ENCODE measurements at places on chromosomes 7 and 10.

DNA sequence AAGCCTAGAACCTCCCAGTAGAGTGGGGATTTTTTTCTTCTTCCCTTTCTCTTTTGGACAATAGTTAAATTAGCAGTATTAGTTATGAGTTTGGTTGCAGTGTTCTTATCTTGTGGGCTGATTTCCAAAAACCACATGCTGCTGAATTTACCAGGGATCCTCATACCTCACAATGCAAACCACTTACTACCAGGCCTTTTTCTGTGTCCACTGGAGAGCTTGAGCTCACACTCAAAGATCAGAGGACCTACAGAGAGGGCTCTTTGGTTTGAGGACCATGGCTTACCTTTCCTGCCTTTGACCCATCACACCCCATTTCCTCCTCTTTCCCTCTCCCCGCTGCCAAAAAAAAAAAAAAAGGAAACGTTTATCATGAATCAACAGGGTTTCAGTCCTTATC lies 5.4 kb downstream of the OPN1SW start:
- no peak for DNase-seq

- no peak for DNase-seq
Observed at GRCh38 chr10:77220150-77220549, 417.5 kb downstream of the KCNMA1 start.

- DNase-seq: no peak
Observed at GRCh38 chr10:114684822-114685209, 26.7 kb upstream of the ABLIM1 start.

- DNase-seq: peak; percentile 39
Observed at GRCh38 chr7:6623589-6624245, 8.3 kb downstream of the ZNF853 start.

- no peak for DNase-seq
Observed at GRCh38 chr7:41915871-41916270, 213.0 kb upstream of the INHBA start.

DNA sequence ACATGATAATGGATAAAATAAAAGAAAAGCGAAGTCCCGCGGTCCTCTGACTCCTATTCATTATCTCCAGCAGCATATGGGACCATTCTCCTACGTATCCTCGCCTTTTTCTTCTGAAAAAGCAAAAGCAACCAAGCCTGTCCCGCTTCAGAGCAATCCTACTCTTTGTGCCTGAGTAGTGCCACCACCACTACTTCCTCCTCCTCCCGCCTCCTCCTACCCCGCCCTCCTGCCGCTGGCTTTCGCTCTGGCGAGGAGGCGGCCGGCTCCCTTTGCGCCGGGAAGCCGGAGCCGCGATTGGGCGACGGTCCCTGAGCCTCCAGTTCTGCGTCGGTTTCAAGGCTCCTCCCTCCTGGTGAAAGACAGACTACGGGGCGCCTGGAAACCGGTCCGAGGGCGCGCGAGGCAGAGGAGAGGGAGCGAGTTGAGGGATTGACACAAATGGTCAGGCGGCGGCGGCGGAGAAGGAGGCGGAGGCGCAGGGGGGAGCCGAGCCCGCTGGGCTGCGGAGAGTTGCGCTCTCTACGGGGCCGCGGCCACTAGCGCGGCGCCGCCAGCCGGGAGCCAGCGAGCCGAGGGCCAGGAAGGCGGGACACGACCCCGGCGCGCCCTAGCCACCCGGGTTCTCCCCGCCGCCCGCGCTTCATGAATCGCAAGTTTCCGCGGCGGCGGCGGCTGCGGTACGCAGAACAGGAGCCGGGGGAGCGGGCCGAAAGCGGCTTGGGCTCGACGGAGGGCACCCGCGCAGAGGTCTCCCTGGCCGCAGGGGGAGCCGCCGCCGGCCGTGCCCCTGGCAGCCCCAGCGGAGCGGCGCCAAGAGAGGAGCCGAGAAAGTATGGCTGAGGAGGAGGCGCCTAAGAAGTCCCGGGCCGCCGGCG lies at the start of gene FZD1:
Gene FZD1 (plus strand): TSS at position 388 of the 878 bp plus-strand sequence. CDS start 448 bp downstream, at position 836.
- peak; percentile 47 for DNase-seq

- DNase-seq: no peak
Observed at GRCh38 chr7:155965010-155965409, 152.7 kb upstream of the SHH start.

DNA sequence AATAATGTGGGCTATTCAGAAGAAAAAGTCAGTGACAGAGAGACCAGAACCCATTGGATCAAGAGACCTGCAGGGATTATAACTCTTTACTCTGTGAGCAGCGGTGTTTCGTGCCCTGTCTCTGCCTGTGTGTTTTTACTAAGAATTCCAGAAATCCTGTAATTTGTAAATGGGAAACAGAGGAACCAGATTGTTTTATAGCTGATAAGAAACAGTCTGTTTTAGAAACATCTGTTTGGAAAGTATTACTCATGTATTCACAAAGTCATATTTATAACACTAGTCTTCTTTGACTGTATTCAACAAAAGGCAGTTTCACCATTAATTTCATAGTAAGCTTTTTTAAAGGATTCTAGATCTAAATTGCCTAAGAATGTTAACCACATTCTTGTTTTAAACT lies 30.0 kb upstream of the VDAC2 start:
- DNase-seq: no peak

GRCh38 chr7:78616539-78616938 lies 818.0 kb downstream of the PHTF2 start:
- no peak for DNase-seq

- DNase-seq: no peak
Observed at GRCh38 chr7:111012149-111012548, 78.8 kb upstream of the LRRN3 start.

- no peak for DNase-seq
Observed at GRCh38 chr10:125162120-125162931, 2.0 kb upstream of the CTBP2 start.

DNA sequence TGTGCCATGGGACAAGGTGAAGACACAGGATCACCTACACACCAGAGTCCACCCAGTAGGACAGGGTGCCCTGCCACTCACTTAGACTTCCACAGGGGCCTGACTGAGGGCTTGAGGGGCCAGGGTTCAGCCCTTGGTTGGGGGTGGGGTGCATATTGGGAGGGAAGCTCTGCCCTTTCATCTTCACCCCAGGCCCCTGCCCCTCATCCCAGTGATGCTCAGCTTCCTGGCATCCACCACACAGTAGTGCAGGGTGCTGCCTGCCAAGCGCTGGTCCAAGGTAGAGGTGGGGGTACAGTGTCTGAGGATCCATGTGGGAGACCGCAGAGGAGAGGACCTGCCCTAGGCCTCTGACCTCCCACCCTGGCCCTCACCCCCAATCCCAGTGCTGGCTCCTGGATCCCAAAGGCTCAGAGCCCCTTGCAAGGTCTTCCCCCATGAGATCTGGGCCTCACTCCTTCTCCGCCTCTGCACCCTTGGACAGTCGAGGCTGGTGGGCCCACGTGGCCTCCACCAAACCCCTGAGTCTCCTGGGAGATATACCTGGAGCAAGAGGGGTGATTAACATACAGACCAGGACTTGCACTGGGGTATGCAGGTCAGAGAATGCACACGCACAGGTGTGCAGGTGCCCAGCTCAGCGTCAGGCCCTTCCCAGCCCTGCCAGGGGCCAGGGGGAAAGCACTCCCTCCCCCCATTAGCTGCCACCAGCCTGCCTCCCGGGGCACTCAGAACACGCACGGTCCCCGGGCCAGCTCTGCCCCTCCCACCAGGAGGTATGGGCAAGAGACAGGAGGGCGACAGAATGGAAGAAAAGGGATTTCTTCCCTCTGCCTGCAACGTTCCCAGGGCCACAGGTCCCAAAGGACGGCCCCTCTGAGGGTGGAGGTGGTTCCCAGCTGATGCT lies 8.6 kb upstream of the IRF5 start:
- no peak for DNase-seq

GRCh38 chr7:127943541-127944521 lies 87.4 kb downstream of the LRRC4 start:
- no peak for DNase-seq

DNA sequence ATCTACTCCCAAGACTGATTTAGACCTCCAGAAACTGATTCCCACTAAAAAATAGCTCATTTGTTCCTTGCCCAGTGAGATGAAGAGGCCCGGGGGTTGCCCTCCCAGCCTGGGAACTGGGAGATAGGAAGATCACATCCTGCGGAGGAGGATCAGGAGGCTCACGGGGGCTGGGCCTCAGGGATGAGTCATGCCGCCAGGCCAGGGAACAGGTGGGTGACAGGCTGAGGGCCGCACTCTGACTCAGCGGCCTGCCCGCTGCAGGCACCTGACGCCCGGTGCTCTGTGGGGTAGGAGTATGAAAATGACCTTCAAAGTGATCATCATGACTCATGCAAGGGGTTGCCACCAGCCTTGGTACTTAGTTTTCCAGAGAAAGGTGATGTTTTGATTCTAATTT lies 104.5 kb upstream of the ZPBP start:
- no peak for DNase-seq

GRCh38 chr7:123784263-123784662 lies 35.5 kb upstream of the WASL start:
- DNase-seq: no peak

DNA sequence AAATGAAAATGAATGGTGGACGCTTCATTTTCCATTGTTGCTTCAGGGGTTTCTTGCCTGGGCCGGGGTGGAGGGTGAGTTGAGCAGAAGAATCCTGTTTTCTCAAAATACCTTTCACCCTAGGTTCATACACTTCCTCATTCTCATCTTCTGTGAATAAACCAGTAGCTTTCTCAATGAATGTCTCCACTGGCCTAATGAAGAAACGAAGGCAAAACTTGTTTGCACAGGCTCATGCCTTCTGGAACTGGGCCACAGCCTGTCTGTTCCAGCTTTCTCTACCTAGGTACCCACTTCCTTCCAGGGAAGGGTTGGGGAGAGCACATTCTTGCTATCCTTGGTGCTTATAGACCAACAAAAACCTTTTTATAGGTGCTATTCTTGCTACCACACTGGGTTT lies 21.3 kb downstream of the STMP1 start:
- DNase-seq: no peak

DNA sequence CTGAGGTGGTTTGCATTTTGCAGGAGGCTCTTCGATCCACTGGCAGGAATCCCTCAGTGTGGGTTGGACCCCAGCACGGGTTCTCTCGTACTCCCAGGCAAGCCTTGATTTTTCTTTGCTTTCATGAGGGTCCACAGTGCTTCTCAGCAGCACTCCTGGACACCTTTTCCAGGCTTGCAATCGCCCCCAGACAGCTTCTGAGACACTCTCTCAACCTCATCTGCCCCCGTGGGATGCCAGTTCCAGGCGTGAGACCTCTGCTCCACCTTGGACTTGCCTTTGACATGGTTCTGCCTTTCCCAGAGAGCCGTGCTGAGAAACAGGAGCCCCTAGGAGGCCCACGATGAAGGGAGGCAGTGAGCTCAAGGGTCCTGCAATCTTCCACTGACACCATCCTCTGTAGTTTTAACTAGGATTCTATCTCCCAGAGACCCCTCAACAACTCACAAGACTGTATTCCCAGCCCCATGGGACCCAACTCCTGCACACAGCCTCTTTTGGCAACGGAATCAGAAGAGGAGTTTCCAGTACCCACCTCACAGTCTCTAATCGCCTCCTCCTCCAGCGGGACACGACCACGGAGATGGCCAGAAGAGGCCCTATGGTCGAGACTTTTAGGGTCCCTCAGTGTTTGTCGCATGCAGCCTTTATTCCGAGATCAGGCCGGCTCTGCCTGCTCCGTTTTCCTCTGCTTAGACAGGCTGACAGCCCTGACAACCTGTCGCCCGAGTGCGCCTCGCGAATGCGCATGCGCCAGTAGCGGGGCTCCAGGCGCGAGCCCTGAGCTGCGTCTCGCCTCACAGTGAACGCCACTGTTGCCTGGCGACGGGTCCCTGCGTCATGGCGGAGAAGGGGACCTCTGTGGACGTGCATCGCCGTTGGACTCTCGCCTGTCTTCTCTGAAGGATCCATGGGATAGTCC lies 26.0 kb upstream of the ZNF273 start:
- peak; percentile 76 for DNase-seq

- DNase-seq: no peak
Observed at GRCh38 chr7:91374321-91374989, 110.2 kb downstream of the FZD1 start.

DNA sequence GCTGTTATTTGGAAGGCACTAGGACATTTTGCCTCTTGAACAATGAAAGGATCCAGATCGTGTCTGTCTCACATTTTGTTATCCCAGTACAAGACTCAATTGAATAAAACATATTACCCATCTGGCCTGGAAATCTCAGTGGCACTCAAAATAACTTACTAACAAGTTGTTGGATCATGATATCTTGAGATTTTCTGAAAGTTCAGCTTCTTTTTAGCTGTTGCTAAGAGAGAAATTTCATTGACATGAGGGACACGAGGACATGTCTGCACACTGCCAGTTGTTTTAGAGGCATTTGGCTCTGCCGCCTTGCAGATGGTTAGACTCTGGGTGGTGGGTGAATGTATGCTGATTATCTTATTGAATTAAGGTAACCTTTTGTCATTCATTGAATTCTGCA lies 41.0 kb downstream of the KAT6B start:
- no peak for DNase-seq

- no peak for DNase-seq
Observed at GRCh38 chr10:17122052-17122451, 7.6 kb downstream of the CUBN start.

DNA sequence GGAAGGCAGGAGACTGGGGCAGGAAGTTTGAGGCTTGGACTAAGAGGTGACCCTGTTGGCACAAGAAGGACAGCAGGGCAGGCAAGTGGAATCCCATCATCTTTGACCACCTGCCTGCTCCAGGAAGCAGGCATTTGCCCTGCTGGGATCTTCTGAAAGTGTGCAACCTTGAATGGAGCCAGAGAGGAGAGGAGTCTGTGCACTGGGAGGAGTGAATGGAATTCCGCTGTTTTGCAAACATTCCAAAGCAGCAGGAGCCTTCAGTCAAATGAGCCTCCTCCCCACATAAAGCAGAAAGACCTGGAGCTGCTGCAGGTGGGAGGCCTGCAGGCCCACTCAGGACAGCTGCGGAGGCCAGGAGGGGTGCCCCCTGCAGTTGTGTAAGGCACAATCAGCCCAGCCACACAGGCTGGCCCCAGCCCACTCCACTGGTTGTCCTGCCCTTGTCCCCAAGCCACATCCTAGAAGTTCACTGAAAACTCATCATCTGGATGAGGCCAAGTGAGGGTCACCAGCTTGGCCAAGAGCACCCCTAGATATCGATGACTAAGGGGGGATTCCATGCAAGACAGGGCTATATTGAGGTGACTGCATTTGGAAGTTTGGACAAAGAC lies 249.5 kb downstream of the RPS24 start:
- DNase-seq: no peak

- no peak for DNase-seq
Observed at GRCh38 chr7:125773113-125773785, 843.6 kb upstream of the POT1 start.

DNA sequence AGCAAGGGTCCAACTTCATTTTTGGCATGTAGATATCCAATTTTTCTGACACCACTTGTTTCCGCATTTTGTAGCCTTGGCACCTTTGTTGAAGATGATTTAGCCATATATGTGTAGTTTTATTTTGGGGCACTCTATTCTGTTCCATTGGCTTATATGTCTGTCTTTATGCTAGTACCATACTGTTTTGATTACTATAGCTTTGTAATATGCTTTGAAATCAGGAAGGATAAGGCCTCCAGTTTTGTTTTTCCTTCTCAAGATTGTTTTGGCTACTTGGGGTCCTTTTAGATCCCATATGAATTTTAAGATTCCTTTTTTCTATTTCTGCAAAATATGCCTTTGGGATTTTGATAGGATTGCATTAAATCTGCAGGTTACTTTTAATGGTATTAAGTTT lies 9.5 kb upstream of the BTBD16 start:
- no peak for DNase-seq

GRCh38 chr10:97178074-97178473 lies 7.7 kb downstream of the SLIT1 start:
- DNase-seq: no peak

Data from CD4-positive, alpha-beta T cell treated with Interleukin-4 for 1 hour (primary cell).